ENCODE measurements at places on chromosomes 12 and 14.

DNA sequence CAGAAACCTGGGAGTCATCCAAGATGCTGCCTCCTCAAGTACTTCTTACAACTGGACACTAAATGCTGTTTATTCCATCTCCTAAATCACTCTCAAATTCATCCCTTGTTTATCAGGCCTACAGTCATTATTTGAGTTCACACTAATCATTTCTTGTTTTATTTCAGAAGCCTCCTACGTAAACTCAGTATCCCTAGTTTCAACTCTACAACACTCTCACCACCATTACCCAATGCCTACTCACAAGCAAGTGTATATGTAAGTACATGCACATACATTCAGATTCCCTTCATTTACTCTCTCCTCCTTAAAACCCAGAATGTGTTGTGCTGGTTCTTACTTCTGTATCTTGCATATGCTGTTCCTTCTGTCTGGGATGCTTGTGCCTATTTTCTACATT, 43.0 kb downstream of the DDHD1 start:
- DNase-seq = no peak

GRCh38 chr14:74938531-74939495, 15.8 kb upstream of the RPS6KL1 start:
- no peak for DNase-seq

DNA sequence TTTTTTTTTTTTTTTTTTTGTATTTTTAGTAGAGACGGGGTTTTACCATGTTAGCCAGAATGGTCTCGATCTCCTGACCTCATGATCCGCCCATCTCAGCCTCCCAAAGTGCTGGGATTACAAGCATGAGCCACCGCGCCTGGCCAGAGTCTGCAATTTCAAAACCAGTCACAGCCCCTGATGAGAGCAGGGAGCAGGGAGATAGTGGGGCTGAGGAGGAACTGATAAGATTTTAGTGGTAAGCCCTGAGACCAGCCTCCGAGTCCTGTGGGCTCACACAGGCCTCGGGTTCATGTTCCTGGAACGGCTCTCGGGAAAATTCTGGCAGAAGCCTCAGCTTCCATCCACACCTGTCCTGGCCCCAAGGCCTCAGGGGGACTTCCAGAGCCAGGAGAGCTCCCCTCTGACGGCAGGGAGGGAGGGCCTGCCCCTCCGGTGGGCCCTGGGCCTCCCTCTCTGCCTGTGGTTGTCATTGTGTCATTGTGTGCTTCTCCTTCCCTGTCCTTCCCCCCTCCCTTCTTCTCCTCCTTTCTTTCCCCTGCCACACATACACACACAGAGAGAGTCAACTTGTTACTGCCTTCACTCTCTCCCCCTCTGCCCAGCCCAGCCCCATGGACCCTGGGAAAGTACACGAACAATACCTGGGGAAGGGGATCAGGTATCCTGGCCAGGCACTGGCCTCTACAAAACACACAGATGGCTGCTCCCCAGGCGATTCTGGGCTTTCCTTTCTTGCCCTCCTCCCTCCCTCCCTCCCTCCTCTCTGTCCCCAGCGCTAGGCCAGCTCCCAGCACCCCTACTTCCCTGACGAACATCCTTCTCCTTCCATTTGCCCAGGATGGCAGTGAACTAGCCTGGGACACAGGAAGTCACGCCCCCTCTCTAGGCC, 294.1 kb downstream of the DPF3 start:
- DNase-seq = no peak

DNA sequence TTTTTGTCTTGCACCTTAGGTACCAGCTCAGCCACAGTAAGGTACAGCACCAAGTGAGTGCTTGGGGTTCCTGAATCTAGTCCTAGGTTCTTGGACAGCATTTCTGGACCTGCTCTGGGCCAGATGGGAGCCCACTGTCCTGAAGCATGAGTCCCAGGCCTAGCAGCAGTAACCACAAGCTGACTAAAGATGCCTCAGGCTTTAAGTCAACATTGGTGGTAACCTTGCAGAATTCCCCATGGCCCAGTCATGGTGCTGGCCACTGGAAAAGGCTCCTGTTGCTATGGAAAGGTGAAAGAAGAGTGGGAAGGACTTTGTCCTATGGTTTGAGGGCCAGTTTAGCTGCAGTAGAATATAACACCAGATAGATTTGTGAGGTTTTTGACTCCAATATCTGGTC, 86.9 kb upstream of the CLEC14A start:
- DNase-seq = no peak

- DNase-seq = no peak
Measured at GRCh38 chr12:114405519-114406271, at the start of gene TBX5. TSS of gene TBX5 (minus strand) at chr12:114406144. CDS start at chr12:114403898, 2,246 bp downstream.

DNA sequence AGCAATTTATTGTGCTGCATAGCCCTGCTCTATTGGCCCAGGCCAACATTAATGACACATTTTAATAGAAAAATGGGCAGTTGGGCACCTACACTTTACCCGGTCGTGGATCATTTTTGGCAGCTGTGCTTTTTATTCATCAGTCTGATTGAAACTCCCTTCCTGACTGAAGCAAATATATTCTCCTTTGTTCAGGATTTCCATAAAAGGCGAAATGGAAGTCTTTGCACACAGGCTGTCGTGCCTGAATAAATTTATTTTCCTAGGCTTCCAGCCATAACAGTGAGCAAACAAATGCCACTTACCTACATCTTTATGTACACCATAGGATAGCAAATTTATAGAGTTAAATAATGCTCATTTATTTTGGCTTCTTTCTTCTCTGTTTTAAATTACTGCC, 480.7 kb upstream of the DCN start:
- DNase-seq = no peak

- DNase-seq = no peak
Measured at GRCh38 chr12:81949841-81950308, 190.7 kb upstream of the PPFIA2 start.

DNA sequence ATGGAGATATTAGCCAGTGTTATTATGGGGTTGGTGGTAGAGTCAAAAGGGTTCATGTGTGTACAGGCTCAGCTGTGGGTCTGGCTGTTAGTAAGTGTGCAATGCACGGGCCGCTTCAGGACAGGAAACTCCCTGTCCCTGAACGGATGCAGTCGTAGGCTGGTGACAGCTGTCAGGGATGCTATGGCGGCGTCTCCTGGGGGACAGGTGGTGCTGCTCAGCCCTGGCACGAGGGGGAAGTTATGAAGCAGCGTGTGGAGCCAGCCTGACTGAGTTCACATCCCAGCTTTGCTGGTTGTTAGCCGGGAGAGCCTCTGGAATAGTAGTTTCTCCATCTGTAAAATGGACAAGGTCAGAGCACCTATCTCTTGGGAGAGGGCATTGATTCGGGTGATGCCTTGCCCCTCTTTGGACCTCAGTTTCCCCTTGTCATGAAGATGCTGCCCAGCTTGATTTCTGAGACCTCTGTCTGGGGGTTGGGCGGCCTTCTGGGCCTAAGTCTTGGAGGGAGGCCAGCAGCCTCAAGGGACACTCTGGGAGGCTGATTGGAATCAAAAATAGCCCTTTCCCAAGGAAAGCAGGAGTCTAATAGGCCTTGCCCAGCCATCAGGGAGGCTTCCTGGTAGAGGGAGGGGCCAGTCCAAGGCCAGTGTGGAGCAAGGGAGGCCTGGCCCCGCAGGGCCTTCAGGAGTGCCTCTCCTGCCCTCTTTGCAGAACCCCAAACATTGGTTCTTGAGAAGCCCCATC, 7.1 kb downstream of the ASB2 start:
- no peak for DNase-seq

GRCh38 chr14:95763875-95764274, 50.0 kb upstream of the TCL1A start:
- DNase-seq = no peak

- no peak for DNase-seq
Measured at GRCh38 chr12:75658286-75658685, 146.9 kb upstream of the KRR1 start.

GRCh38 chr12:119393677-119394076, 59.1 kb downstream of the CCDC60 start:
- DNase-seq = no peak

DNA sequence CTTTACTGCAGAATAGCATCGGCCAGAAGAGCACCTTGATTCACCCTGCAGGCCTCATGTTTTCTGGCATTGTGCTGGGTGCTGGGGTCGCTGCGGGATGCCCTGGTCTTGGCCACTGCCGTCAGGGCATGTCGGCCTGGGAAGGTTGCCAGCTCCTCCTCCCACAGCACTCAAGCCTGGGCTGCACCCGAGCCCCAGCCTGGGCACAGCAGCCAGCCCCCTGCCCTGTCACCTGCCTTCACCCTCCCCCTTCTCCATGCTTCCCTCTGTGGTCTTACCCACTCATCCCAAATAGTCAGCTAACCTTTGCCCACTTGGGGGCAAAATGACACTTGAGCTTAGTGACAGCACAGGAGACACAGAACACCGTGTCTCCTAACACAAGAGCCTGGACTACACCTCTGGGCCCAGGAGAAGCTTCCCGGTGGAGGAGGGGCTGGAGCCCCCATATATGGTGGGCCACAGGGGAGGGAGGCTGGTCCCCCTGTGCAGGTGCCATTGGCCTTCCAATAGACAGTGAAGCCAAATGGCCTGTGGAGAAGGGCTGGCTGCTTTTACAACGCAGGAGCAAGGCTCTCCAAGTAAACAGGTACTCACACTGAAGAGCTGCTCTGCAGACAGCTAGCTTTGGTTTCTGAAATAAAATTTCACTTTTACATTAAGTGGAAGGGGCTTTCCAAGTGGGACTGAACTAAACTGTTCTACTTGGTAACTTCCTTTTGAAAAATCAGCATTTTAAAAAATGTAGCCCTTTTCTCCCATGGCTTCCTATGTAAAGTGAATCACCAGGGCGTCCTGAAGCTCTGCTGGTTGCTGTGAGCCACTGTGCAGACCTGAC, 51.2 kb upstream of the AMN start:
- no peak for DNase-seq

DNA sequence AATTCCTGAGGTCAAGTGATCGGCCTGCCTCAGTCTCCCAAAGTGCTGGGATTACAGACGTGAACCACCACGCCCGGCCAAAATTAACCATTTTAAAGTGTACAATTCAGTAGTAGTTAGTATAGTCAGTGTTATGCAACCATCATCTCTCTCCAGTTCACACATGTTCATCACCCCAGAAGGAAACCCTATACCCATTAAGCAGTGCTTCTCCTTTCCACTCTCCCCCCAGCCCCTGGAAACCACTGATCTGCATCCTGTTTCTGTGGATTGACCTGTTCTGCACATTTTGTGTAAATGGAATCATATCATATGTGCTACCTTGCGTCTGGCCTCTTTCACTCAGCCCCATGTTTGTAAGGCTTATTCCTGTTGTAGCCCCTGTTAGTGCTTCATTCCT, 52.2 kb downstream of the PHETA1 start:
- DNase-seq = no peak

- no peak for DNase-seq
Measured at GRCh38 chr14:50008974-50009373, 107.4 kb downstream of the VCPKMT start.

DNA sequence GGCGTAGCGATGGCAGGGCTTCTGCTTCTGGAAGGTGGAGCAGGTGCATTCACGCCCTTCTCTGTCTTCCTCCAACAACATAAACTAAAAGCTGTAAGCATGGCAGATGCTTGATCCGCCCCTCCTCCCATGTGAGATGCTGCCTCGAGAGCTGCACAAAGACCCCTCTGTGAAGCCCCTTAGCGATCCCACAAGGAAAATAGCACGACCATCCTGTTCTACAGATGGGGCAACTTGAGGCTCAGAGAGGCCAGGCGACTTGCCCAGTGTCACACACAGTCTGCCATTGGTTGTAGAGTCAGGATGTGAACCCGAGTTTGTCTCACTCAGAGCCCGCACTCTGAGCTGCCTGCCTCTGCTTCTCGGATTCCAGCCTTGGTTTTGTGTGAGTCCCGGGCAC, 144.4 kb downstream of the SCARB1 start:
- DNase-seq = no peak

DNA sequence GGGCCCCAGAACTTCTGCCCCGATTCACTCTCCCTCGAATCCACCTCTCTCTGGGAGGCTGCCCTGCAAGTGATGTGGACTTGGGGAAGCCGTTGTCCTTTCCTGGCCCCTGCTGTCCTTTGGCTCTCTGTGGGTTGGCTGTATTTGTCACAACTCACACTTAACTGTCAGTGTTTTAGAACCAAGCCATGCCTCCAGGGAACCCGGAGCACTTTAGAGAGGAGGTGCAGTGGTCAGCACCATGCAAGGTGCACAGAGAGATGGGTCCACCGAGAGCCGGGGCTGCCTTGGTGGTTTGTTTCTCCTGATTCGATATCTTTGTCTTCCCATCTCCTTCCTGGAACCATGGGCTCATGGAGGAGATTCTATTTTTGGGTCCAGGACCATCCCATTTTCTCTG, 129.5 kb upstream of the RTL1 start:
- no peak for DNase-seq

DNA sequence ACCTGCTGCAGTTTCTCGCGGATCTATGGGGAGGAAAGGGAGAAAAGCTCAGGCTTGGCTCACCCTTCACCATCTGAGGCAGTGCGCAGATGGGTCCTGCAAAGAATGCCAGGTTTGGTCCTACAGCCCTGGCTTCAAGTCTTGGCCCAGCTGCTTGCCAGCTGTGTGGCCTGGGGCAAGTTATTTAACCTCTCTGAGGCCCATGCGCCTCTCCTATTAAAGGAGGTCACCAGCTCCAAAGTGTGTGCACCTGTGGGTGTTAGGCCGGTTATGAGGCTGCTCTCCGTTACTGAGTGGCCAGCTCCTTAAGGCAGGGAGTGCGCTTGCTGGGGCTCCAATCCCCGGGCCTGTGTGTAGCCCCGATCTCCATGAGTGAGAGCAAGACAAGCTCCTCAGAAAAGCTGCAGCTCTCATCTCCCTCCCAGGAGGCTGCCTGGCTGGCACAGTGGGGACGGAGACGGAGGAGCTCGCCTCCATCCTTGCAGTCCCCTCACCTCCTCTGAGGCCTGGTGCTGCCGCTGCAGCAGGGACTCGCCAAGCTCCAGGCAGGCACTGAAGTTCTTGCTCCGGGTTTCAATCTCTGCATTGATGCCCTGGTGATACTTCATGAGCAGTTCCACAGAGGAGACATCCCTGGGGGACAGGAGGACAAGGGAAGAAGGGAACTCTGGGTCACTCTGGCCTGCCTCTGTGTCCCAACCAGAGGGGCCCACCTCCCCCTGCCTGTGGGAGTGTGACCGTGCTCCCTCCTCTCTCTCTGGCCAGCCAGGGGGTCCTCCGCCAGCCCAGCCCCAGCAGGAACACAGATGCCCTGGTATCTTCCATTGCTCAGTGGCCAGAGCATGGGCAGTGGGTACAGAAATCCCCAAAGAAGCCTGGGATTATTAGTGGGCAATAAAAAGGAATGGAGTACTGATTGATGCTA, 65.1 kb downstream of the PLEKHG3 start:
- no peak for DNase-seq

GRCh38 chr14:101069228-101069549, 165.7 kb upstream of the RTL1 start:
- no peak for DNase-seq

GRCh38 chr12:18646286-18646890, 91.4 kb downstream of the PLCZ1 start:
- DNase-seq = peak; percentile 29

- DNase-seq = no peak
Measured at GRCh38 chr12:47391566-47391965, 311.8 kb upstream of the AMIGO2 start.

GRCh38 chr12:55712700-55713415, 3.0 kb upstream of the BLOC1S1 start:
- no peak for DNase-seq

- peak; percentile 61 for DNase-seq
Measured at GRCh38 chr12:54658306-54659264, 10.4 kb upstream of the DCD start.

- DNase-seq = no peak
Measured at GRCh38 chr14:105155071-105155651, 13.4 kb downstream of the JAG2 start.

All from large intestine (tissue), 12 donors.